ENCODE measurements at places on chromosomes 5 and 9. TPM values are rescaled to one million over a fixed set of nuclear protein-coding genes. Genes with fewer than 3 reads are reported as not detected.
A peak's percentile ranks its signal among the peaks of the same experiment; 100 is the strongest.

- no peak for DNase-seq
Measured at GRCh38 chr5:154298065-154298464, 107.5 kb downstream of the GALNT10 start.

GRCh38 chr5:153784277-153784676 lies 254.4 kb downstream of the FAM114A2 start:
- no peak for DNase-seq

DNA sequence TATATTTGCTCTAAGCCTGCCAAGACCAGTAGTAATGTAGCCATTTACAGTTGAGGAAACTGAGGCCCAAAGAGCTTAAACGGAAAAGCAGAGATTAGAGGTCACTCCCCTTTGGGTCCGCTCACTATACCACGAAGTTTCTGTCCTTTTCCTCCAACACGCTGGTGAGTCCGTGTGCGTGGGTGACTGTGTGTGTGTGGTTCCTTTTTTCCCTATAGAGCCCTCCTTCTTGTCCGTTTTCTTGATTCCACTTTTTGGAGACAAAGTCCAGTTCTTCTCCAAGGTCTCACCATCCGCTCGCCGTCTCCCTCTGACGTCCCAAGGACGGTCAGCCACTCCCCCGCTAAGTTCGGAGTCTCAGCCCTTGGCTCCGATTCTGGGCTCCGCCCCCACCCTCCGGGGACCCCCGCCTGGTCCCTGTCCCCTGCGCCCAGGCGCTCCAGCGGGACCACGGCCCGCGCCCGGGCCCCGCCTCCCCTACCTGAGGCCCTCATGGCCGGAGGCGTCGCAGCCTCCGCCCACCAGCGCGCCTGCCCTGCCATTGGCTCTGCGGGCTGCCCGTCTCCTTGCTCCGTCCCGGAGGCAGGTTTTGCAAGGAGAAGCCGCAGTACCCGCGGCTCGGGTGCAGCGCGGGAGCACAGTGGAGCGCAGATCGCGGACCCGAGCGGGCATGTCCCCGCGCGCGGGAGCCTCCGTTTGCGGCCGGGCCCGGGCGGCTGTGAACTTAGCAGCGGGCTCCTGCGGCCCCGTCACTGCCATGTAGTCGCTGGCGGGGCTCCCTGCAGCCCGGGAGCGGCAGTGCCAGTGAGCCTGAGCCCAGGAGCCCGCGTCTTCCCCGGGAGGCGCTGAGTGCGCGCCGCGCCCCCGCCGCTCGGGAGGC lies at the start of gene MAST4:
MAST4 (plus strand) TSS at position 638 of the 880 bp plus-strand sequence. CDS start 263 bp downstream, outside the sequence.
- DNase-seq, result peak; percentile 82

- no peak for DNase-seq
Measured at GRCh38 chr5:74185599-74185998, 454.9 kb downstream of the ENC1 start.

GRCh38 chr5:81601919-81602318 lies 149.0 kb downstream of the SSBP2 start:
- DNase-seq, result no peak

GRCh38 chr5:118336468-118336867 lies 651.9 kb downstream of the DTWD2 start:
- no peak for DNase-seq

DNA sequence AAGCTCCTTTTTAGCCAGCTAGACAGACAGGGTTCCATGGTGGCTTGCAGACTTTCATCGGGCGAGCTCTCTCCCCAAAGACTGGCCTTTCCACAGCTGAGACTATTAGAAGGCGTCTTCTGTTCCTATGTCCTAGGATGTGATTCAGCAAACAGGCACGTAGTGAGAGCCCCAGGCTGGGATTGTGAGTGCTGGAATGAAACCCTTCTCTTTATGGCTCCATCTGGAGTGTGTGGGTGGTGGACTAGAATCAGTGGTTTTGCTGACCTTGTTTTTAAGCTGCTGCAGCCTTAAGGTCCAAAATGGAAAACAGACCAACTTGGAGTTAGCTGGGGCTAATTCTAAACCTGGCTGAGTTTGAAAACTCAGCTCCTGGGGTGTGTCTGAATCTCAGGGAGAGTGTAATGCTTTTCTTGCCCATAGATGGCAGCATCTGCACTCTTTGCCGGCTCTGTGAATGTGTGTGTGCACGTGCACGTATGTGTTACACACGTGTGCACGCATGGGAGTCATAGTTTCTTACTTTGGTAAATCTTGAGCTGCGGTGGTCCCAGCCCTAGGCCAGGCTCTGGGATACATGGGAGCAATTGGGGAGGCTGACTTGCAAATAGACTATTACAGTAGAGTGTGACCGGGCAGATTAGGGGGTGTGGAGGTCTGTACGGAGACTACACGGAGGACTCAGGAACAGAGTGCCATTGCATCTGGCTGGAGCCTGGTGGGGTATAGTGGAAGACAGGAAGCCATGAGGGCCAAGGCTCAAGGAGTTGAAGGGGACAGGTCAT lies 10.7 kb downstream of the GSN start:
- peak; percentile 90 for DNase-seq

GRCh38 chr9:121598965-121599871 lies 52.2 kb upstream of the DAB2IP start:
- DNase-seq, result no peak

GRCh38 chr9:101366038-101366756 lies 18.6 kb downstream of the BAAT start:
- no peak for DNase-seq

- no peak for DNase-seq
Measured at GRCh38 chr5:130324953-130325671, 420.8 kb downstream of the CHSY3 start.

Gene SH3RF2
- total RNA-seq, result 41.2 TPM

Gene ADRA1B
- 3.4 TPM for total RNA-seq

Gene CRB2
- total RNA-seq, result 3.5 TPM

Gene IFNA2
- total RNA-seq, result not detected

Measured in right atrium auricular region (tissue), 2 donors.